ENCODE measurements at places on chromosomes 7 and 10.

GRCh38 chr7:105164751-105165150, 150.7 kb downstream of the KMT2E start:
- no peak for DNase-seq

DNA sequence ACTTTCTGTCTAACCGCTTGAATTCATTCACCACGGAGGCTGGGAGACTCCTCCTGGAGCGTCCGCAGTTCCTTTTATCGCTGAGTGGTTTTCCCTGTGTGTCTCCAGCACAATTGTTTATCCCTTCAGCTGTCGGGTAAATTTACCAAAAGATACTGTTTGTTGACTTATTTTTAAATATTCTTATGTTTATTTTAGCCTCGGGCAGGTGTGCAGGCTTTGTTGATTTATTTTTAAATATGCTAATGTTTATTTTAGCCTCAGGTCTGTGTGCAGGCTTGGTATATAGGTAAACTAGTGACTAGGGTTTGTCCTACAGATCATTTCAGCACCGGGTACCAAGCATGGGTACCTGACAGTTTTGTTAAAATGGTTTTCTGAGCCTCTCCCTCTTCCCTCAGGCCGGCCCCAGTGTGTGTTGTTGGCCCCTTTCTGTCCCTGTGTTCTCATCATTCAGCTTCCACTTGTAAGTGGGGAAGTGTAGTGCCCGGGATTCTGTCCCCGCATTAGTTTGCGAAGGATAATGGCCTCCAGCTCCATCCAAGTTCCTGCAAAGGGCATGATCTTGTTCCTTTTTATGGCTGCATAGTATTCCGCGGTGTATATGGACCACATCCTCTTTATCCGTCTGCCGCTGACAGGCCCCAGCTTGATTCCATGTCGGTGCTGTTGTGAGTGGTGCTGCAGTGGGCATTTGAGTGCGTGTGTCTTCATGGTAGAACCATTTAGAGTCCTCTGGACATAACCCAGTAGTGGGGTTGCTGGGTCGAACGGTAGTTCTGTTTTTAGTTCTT, 5.3 kb downstream of the GET4 start:
- peak; percentile 14 for DNase-seq

DNA sequence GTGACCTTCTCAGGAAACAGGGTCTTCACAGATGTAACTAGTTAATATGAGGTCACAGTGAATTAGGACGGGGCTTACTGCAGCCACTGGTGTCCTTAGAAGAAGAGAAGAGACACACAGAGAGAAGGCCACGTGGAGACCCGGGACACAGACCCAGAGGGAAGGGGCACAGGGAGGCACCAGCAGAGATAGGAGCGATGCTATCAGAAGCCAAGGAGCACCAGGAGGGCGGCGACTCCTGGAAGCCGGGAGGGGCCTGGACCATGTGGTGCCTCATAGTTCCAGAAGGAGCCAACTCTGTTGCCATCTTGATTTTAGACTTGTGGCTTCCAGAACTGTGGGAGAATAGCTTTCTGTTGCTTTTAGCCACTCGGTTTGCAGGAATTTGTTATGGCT, 505.9 kb downstream of the TCERG1L start:
- no peak for DNase-seq

- DNase-seq: peak; percentile 78
Observed at GRCh38 chr10:91887272-91888076, 21.8 kb downstream of the FGFBP3 start.

- DNase-seq: no peak
Observed at GRCh38 chr7:50246551-50246950, 58.0 kb upstream of the IKZF1 start.

GRCh38 chr10:109650228-109650627, 273.1 kb downstream of the XPNPEP1 start:
- no peak for DNase-seq

GRCh38 chr7:7924303-7924702, 44.3 kb upstream of the GLCCI1 start:
- DNase-seq: no peak

DNA sequence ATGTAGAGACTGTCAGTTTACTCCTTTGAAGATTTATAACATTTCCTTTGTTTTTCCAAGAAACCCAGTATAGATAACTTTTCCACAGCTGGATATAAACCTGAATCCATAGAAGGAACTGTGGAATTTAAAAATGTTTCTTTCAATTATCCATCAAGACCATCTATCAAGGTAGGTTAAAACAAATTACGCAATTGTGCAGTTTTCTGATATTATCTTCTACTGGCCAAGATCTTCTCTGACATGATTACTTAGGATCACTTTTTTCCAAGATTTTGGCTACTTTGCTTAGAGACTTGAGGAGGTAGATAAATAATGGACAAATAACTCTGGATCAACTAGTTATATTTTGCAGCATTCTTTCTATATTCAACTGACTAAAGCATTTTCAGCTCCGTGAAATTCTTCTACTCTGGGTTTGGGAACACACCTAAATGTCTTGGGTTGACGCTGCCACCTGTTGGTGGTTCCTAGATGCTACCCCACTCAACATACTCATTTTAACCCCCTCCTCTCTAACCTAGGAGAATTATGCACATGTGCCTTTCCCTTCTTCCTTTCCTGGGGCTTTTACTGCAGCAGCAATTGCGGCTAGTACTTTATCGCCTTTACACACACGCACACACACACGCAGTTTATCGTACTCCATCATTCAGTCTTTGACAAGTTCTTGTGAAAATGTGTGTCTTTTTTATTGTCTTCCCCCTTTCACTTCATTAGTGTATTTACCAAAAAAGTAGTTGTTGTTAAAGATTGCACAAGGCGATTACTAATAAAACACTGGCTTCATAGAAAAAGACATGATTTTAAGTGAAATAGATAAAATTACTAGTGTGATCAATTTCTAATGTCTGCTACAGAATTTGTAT, 32.7 kb downstream of the ABCB5 start:
- no peak for DNase-seq

DNA sequence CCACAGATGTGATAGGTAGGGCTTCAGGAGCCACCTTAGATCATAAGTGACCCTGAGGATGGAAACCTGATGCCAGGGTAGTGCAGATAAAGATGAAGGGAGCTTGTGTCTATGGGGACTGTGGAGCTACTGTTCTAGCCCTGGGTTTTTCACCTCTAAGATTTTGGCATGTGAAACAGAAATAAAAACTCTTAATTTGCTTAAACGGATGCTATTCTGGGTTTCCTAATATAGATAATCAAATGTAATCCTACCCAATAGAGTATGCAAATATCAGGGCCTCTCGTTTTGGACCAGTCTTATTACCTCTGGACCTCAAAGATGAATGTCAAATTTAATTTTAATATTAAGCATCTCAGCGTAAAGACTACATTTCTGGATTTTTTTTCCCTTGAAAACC, 49.3 kb downstream of the ABCB4 start:
- DNase-seq: no peak

- DNase-seq: no peak
Observed at GRCh38 chr7:34177476-34177875, 272.1 kb downstream of the BMPER start.

DNA sequence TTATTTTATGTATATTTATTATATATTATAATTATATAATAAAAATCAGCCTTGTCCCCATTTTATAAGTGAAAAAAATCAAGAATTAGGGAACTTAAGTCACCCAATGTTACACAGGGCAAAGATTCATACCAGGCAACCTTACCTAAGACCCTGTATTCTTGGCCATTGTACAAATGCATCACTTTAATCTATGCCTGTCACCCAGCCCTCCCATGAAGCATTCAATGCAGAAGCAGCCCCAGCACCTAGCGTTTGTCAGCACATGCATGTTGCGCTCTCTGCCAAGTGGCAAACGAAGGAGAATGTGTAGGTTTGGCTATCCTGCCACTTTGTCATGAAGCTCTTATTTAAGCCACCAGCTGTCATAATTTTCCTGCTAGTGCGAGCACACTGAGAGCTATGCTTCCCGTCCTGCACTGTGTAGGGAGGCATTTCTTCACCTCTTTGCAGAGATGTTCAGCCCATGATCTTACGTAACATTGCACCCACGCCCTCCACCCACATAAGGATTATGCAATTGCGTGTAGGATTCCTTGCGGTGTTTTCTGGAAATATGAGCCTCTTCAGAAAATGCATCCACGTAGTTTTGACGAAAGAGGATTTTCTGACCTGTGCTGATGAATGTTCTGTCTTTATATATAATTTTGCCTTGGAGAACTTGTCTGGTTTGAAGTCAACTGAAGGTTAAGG, 7.7 kb upstream of the COBL start:
- no peak for DNase-seq

DNA sequence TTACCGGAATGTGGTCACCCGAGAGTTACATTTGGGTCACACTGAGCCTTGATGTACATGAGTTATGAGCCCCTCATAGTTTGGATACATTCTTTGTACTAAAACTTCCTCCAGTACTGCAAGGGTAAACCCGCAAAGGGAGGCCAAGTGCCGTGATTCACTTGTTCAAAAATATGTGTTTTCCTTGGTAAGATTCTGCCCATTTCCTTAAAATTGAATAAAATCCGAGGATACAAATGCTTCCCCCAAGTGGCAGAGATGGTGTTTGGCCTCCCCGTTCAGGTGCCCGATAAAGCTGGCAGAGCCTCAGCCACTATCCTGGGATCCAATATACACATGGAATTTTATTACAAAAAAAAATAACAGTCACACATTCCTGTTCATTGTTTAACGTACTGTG, 268.3 kb downstream of the DIP2C start:
- DNase-seq: no peak

GRCh38 chr10:19245889-19246752, 197.5 kb downstream of the MALRD1 start:
- no peak for DNase-seq
